Activated naive CD4-positive, alpha-beta T cell treated with anti-CD3 and anti-CD28 coated beads, Interleukin-2, amount 50 U/mL, for 72 hours (primary cell): ENCODE measurements at places on chromosomes 4 and X. TPM values are rescaled to one million over a fixed set of nuclear protein-coding genes. Genes with fewer than 3 reads are reported as not detected.

Gene SH3TC1
- total RNA-seq = 12.2 TPM

DNA sequence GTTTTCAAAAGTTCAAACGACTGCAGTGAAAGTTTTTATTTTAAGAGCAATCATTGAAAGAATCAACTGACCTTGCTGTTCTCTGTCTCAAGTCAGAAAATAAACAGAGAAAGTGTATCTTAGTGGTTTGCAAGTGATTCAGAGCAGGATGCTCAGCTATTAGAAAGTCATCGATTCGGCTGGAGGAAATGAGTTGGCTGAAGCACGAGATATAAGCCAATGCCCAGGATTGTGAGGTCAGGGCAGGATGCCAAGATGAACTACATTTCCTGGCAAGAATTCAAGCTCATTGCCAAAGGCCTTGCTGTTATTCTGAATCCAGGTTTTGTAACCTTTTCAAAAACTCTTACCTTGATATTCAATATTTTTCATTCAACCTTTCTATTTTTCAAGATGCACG is 541.4 kb upstream of the BOD1L1 start:
- no peak for DNase-seq

- no peak for DNase-seq
Observed at GRCh38 chr4:146273204-146273901, 59.0 kb downstream of the REELD1 start.

DNA sequence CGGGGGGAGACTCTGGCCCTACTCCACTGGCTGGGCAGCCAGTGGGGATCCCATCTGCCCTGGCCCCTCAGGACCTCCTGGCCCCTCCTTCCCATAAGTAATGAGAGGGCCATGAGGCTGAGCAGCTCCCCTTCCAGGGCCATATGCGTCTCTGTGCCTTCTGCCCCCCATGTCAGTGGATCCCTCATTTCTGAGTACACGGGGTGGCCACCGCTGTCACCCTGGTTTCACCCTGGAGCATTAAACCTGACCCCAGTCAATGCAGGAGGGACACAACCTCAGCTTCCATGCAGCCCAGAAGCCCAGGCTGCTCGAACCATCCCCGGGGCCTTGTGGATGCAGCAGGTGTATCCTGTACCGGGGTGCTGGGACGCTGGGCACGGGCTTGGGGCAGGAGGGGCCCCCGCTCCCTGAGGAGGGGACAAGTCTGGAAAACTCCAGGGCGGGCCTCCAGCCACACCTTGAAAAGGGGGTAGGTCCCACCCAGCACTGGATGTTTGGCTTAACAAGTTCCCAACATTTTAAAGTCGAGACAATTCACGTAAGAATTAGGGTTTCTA is 24.2 kb downstream of the ATP5ME start:
- no peak for DNase-seq

DNA sequence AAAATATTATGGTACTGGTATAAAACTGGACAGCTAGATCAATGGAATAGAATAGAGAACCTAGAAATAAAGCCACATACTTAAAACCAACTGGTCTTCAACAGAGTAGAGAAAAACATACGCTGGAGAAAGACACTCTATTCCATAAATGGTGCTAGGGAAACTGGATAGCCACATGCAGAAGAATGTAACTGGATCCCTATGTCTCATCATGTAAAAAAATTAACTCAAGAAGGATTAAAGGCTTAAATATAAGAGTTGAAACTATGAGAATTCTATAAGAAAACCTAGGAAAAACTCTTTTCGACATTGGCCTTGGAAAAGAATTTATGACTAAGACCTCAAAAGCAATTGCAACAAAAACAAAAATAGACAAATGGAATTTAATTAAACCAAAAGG is 114.6 kb downstream of the PCDH18 start:
- DNase-seq = no peak

Gene VCX2
- total RNA-seq = not detected

Gene ADH1B
- not detected for total RNA-seq

GRCh38 chr4:8435656-8436121 is 4.8 kb downstream of the ACOX3 start:
- peak; percentile 19 for DNase-seq

DNA sequence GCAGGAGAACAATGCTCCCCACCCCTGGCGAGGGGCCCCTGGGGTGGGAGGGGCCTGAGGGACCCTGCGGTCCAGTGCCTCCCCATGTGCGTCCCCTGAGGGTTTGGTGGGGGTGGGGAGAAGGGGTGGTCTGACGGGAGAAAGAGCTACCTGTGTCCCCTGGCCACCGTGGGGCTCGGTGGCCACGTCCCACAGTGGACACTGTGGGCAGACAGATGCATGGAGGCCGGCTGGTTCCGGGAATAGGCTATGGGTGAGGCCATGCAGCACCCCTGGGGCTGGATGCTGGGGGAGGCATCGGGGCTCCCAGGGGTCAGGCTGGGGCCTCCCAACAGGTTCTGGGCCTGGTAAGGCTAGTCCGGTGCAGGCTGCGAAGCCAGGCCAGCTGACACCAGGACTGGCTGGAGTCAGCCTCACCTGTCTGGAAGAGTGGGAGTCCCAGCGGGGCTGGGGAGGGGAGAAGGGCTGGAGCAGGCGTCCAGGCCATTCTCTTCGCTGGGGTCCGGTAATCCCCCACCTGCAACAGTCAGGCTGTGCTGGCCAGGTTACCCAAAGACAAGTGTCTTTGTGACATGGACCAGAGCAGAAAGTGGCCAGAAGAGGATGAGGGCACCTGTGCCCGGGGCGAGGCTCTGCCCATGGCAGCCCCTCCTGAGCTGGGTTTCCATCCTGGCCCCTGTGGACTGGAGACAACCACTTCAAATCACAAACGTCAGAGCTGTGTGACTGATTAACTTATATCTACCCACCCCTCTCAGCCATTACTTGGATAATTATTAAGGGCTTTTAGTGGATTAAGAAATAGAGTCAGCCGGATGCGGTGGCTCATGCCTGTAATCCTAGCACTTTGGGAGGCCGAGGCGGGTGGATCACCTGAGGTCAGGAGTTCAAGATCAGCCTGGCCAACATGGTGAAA is 1.4 kb upstream of the FAM53A start:
- no peak for DNase-seq

Gene CT47C1
- total RNA-seq = not detected

Gene CT55
- total RNA-seq = not detected

Gene PAPSS1
- total RNA-seq = 46.5 TPM

Gene ENPP6
- 0.07 TPM for total RNA-seq

Gene CDS1
- total RNA-seq = 0.14 TPM

Gene MAGEC2
- total RNA-seq = not detected

Gene CNGA1
- total RNA-seq = 0.55 TPM

Gene GAGE12F
- not detected for total RNA-seq

- no peak for DNase-seq
Observed at GRCh38 chr4:100548200-100548560, 30.4 kb upstream of the EMCN start.

GRCh38 chr4:156378033-156378665 is 424.5 kb upstream of the CTSO start:
- no peak for DNase-seq

Gene DUSP9
- total RNA-seq = 0.91 TPM

GRCh38 chr4:185875316-185875907 is 63.4 kb upstream of the SORBS2 start:
- DNase-seq = no peak

Gene FGFBP2
- total RNA-seq = 1.2 TPM

Gene GPR34
- total RNA-seq = 0.23 TPM

Gene CHST7
- 2.0 TPM for total RNA-seq

GRCh38 chr4:13627178-13627605 is 333 bp downstream of the BOD1L1 start:
- no peak for DNase-seq

Gene INPP4B
- 63.9 TPM for total RNA-seq

- no peak for DNase-seq
Observed at GRCh38 chrX:54807524-54808108, at the start of gene MAGED2. TSS of gene MAGED2 (plus strand) at chrX:54807745. CDS start at chrX:54809332, 1,587 bp downstream.

DNA sequence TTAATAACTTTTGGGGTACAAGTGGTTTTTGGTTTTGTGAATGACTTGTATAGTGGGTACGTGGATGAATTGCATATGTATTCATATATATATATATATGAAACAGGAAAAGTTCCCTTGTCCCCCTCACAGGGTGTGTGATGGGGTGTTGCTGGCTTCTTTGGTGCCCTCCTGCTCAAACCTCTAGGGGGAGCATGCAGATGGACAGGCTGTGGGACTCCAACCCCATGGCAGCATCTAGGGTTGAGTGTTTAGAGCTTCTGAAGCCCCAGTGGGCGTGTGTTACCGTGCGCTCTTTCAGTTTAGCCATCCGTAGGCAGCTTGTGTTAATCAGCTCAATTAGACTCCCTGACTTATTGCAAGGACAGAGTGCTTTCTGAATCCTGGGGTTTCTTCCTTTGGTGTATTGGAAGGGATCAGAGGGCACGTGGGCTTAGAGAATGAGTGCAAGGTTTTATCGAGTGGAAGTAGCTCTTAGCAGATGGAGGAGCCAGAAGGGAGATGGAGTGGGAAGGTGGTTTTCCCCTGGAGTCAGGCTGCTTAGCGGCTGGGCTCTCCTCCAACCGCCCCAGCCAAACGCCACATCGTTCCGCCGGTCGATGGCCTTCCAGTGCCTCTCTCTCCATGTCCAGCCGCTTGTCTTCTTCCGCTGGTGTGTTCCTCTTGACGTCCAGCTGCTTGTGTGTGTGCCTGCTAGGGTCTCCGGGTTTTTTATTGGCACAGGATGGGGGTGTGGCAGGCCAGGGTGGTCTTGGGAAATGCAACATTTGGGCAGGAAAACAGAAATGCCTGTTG is 674.4 kb upstream of the LCORL start:
- no peak for DNase-seq

Gene TMEM150C
- total RNA-seq = not detected

GRCh38 chrX:68114573-68115129 is 318.6 kb downstream of the OPHN1 start:
- DNase-seq = no peak

GRCh38 chrX:119251386-119251785 is 15.3 kb downstream of the PGRMC1 start:
- no peak for DNase-seq

Gene MAGEA1
- not detected for total RNA-seq

Gene IL9R
- total RNA-seq = 5.8 TPM

- DNase-seq = no peak
Observed at GRCh38 chr4:86508436-86508835, 85.7 kb upstream of the PTPN13 start.

GRCh38 chr4:118968005-118968404 is 79.4 kb downstream of the SYNPO2 start:
- DNase-seq = no peak

DNA sequence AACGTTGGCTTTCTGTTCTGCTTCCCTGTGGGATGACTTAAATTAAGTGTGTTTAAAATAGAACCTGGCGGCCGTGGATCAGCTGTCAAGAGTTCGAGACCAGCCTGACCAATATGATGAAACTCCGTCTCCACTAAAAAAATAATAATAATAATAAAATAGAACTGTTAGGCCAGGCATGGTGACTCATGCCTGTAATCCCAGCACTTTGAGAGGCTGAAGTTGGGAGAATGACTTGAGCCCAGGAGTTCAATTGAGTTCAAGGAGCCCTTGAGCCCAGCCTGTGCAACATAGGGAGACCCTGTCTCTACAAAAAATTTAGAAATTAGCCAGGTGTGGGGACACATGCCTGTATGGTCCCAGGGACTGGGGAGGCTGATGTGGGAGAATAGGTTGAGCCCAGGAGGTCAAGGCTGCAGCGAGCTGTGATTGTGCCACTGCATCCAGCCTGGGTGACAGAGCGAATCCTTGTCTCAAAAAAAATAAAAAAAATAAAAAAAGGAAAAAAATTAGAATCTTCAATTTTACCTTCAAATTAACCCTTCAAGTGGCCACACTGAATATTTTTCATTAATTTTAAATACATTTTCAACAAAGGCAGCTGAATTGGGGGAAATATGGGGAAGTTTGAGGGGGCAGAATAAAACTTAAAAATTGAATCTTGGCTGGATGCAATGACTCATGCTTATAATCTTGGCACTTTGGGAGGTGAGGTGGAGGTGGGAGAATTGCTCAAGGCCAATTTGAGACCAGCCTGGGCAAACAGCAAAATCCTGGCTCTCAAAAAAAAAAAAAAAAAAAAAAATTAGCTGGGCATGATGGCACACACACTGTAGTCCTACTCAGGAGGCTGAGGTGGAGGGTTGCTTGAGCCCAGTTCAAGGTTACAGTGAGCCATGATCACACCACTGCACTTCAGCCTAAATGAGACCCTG is 31.8 kb upstream of the HSD17B13 start:
- no peak for DNase-seq

DNA sequence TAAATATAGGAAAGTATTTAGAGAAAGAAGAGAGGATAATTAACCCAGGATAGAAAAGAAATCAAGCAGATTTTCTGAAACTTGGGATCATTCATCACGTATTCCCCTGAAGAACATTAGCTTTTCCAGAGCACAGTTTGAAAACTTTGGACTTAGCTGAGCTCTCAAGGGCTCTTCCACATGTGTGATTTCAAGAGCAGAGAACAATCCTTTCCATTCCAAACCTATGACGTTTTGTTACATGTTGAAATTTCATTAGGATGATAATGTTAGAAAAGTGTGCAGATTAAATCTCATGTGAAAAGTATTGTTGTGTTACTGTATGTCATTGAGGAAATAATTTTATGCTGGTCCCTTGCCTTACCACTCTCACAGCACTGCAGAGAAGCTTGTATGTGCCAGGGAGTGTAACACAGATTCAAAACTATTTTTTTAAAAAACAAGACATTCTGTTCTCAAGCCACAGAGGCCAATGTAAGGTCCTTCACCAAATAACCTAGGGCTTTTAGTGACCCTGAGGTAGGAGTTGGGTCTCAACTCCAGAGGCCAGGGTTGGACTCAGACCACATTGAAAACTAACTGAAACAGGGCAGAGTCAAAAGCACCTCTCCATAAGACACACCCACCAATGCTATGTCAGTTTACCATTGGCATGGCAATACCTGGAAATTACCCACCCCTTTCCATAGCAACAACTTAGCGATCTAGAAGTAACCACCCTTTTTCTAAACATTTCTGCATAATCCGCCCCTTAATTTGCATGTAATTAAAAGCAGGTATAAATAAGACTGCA is 141.3 kb downstream of the ANXA5 start:
- DNase-seq = no peak

Gene NLGN4X
- 1.1 TPM for total RNA-seq

- no peak for DNase-seq
Observed at GRCh38 chr4:152705903-152706302, 26.1 kb upstream of the TMEM154 start.

- DNase-seq = no peak
Observed at GRCh38 chr4:158540125-158540907, 18.6 kb downstream of the RXFP1 start.
